GM19239 (cell line): ENCODE measurements at places on chromosomes 6 and 20.

- DNase-seq: no peak
These were observed 19.5 kb downstream of the CCDC167 start for GRCh38 chr6:37480118-37480736.

GRCh38 chr6:41049521-41049920 is 3.5 kb upstream of the APOBEC2 start:
- no peak for DNase-seq

DNA sequence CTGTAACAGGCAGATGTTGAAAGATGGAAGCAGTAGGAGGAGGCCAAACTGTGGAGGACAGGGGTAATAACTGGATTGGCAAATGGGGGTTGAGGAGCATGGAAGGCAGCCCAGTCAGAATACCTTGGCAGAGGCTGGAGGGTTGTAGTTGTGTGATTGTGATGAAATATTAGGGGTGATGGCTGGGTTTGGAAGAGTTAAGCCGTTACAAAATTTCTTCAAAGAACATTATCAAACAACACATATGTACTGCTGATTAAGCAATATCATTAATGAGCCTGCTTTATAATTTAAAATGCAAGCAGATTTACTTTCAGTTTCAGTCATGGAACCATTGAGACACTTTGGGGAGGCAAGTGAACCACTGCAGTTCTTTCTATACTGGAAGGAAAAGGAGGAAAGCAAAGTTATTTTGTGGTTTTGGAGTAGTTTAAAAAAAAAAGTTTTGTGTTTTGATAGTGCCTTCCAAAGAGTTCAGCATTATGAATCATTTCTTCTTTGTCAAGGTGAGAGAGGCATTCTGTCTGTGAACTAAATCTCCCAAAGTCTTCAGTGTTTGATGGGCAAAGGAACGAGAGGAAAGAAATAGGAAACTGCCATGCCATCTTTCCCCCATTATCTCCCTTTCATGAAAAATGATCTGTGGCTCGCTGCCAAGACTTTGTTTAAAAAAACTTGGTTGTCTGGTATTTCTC is 20.7 kb downstream of the FOXO3 start:
- DNase-seq: no peak

DNA sequence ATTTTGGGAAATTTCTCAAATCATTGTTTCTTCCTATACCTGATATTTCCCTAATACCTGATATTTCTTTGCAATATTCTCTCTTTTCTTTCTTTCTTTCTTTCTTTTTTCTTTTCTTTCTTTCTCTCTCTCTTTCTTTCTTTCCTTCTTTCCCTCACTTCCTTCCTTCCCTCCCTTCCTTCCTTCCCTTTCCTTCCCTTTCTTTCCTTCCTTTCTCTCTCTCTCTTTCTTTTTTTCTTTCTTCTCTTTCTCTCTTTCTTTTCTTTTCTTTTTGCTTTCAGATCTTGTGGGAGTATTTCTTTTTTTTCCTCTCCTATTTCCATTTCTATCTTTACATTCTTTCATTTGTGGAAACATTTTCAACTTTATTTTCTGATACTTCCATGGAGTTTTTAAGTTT is 76.1 kb upstream of the ANKEF1 start:
- DNase-seq: no peak

DNA sequence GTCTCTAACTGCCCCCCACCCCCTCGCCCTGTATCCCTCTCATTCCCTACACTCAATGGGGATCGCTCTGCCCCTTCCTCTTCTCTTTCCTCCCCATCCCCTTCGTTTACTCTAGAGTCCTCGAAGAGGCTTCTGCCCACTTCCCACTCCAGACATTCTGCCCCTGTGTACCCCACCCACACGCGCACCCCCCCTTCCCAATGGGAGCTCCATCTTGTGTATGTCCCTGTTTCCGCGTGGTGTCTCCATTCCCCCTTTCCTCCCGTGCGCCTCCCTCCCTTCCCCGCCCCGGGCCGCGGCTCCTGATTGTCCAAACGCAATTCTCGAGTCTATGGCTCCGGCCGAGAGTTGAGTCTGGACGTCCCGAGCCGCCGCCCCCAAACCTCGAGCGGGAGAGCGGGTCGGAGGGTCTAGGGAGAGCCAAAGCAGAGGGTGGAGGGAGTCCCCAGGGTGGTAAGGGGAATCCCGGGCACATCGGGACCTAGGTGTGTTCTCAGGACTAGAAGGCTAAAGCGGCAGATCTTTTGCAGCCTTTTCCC is 679 bp upstream of the RING1 start:
- DNase-seq: no peak

DNA sequence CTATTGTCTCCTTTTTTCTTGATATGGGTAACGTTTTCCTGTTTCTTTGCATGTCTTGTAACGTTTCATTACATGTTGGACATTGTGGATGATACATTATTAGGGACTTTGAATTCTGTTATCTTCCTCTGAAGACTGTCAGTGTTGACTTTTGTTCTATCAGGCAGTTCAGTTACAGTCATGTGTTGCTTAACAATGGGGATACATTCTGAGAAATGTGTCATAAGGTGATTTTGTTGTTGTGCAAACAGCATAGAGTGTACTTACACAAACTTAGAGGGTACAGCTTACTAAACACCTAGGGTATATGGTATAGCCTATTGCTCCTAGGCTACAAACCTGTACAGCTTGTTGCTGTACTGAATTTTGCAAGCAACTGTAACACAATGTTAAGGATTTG is 64.7 kb downstream of the AK9 start:
- no peak for DNase-seq

GRCh38 chr6:31576897-31577578 is 1.7 kb downstream of the TNF start:
- no peak for DNase-seq

- no peak for DNase-seq
These were observed 111.0 kb upstream of the RALGAPA2 start for GRCh38 chr20:20823476-20823881.

DNA sequence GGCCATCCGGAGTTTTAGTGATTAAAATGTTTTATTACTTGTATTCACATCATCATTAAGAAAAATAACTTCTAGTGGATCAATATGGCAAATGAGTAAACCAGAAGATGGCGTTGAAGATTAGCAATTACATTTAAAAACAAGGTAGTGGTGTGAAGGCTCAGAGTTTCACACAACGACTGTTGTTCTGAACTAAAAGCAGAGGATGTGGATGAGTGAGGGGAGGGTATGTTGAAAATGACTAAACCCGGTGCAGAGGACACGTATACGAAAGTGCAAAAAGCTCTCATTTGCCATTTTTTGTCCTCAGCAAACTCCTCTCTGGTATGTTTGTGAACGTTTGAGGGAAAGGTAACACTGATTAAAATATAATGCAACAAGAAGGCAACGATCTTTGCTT is 1.9 kb upstream of the IRF4 start:
- no peak for DNase-seq

GRCh38 chr6:134267917-134268361 is 50.0 kb downstream of the SGK1 start:
- no peak for DNase-seq

GRCh38 chr6:139580592-139581484 is 206.4 kb upstream of the CITED2 start:
- DNase-seq: peak; percentile 9

DNA sequence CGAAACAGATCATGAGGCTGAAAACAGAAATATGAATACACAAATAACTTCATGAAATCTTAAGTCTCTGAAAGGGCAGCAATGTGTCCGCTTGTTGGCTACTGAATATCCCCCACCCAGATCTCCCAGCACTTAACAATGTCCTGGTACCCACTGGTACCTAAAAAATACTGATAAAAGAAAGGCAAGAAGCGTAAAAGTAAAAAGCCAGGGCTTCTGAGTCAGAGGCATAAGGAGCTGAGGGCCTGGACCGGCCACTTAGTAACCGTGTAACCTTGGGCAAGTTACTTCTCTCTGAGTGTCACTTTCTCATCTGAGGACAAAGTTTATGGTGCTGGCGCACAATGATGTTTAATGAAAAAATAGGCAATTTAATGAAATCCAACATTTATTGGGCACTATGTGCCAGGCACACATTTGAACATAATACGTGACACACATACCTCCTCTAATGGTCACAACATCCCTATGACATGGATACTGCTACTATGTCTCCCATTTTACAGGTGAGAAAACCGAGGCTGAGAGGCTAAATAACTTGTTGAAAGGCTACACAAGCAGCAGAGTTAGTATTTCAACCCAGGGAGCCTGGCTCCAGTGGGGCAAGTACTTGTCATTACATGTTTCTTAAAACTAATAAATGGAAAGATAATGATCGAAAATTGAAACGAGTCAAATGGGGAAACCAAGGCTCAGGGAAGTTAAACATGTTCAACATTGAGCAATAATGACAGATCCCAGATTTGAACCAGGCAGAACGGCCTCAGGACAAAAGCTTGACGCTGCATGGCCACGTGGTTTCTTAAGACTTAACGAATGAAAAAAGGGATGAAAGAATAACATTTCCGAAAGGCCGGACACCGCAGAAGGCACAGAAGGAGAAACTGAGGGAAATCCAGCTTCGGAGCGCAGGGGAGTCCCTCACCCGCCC is 828 bp downstream of the TP53RK start:
- no peak for DNase-seq

- DNase-seq: no peak
These were observed 612 bp downstream of the ADAT2 start for GRCh38 chr6:143449714-143450452.

GRCh38 chr6:139323511-139324300 is 31.9 kb upstream of the TXLNB start:
- peak; percentile 28 for DNase-seq

DNA sequence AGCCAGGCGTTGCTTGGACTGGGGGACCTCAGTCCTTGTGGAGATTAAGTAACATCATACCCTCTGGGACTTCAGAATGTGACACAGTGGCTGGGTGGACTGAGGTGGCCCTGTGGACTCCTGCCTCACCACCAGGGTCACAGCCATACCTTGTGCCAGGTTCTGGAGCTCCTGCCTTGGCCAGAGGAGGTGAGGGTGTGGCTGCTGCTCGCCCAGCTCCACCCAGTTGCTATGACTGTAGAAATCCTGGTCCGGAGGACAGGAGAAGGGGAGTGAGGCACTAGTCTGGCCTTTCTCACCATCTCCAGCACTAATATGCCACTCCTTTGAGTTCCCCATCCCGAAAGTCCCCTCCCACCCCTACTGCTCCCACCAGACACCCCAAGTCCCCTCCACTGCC is 1.9 kb downstream of the VWA7 start:
- no peak for DNase-seq

DNA sequence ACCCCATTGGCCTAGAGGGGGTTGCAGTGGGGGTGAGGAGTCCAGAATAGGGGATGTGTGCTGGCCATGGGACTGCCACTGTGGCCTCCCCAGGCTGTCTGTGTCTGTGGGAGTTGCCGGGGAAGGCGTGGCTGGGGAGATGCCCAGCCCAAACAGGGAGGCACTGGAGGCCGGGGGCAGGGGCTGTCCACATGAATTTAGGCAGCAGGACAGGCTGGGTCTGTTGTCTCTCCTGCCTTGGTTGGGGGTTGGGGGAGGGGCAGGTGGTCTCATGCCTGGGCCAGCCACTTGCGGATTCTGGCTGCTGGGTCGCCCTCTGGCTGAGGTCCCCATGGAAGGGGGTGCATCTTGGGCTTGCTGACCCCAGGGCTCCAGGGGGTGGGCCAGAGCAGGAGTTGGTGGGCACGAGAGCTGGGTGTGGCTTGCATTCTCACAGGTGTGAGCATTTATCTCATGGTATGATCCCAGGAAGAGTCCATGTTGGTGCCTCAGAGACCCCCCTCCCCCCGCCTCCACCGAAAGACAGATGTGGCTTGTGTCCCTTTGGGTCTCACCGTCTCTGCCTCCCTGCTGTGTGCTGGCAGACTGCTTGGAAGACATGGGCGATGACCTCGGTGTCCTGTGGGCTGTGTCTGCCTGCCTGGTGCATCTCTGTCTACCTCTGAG is 4.0 kb downstream of the SOX18 start:
- DNase-seq: no peak
